ENCODE measurements at places on chromosomes 7 and 10.

GRCh38 chr10:35355971-35356724 lies 19.8 kb downstream of the CCNY start:
- no peak for DNase-seq

GRCh38 chr7:12296051-12296570 lies 85.0 kb downstream of the TMEM106B start:
- no peak for DNase-seq

DNA sequence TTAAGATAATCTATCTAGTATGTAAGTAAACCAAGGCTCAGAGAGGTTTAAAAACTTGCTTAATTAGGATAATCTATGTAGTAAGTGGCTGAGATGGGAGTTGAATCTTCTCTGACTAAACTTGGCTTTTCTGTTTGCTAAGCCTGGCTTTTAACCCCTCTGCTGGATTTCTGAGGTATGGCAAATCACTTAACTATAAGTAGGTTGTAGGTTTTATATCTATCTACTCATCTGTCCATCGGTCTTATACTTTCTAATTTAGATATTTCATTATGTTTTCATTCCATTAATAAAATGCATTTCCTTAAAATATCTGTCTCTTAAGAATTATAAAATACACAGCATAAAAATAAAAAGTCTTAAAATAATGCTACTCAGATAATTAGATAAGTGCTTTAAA lies 59.4 kb downstream of the ST7 start:
- no peak for DNase-seq

- peak; percentile 77 for DNase-seq
Observed at GRCh38 chr10:100370714-100371481, 23.9 kb downstream of the SCD start.
